ENCODE measurements at places on chromosomes 11 and 22.

GRCh38 chr22:42397332-42398249 is 34.6 kb downstream of the NFAM1 start:
- DNase-seq = no peak

GRCh38 chr11:35605706-35606105 is 12.6 kb upstream of the FJX1 start:
- DNase-seq = no peak

DNA sequence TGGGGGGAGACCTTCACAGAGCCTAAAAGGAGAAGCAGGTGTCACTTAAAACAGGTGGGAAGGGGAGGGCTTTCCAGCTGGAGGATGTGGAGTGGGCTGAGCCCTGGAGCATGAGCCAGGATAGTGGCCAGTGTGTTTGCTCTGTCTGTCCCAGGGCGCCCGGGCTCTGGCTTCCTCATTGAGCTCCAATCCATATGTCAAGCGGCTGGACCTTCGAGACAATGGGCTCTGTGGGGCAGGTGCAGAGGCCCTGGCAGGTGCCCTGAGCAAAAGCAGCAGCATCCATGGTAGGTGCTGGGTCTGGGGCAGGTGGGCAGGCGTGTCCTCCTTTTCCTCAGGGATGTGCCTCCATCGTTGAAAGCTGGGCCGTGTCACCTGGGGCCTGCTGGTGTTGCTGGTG is 2.0 kb downstream of the LRRC74B start:
- peak; percentile 22 for DNase-seq

DNA sequence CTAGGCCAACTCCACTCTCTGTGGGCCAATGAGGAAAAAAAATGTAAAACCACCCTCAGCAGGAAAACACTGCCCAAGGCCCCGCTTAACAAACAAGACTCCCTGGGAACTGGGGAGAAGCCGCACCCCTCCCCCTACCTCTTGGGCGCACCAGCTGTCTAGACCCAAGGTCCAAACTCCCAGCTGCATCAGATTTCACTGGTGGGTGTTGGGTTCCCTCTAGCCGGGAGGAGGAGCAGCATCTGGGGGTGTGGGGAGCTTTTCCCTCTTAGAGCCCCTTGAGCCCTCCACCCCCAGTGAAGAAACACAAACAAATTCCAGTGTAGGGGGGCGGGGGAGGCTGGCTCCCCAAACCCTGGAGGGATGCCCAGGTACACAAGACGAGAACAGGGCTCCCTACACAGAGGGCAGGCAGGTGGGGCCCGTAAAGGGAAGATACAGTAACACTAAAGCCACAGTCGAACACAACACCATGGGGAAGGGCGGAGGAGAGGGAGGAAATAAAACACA is 64.9 kb downstream of the NECTIN1 start:
- peak; percentile 22 for DNase-seq

GRCh38 chr22:45518580-45518991 is 15.9 kb downstream of the FBLN1 start:
- no peak for DNase-seq

DNA sequence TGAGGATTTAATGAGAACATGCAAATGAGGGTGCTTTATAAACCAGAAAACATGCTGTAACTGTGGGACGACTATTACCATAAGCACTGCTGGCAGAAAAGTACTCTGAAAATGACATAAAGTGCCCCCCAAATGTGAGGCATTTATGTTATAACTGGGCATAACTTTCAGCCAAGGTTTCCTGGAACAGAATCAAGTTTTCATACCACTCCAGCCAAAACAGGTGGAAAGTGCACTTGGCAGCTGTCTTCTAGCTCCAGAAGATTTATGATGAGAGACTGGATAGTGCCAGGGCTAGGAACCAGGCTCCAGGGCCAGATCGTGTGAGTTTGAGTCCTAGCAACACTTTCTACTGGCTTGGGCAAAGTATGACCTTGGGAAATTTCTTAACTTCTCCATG is 339.2 kb downstream of the TENM4 start:
- no peak for DNase-seq

DNA sequence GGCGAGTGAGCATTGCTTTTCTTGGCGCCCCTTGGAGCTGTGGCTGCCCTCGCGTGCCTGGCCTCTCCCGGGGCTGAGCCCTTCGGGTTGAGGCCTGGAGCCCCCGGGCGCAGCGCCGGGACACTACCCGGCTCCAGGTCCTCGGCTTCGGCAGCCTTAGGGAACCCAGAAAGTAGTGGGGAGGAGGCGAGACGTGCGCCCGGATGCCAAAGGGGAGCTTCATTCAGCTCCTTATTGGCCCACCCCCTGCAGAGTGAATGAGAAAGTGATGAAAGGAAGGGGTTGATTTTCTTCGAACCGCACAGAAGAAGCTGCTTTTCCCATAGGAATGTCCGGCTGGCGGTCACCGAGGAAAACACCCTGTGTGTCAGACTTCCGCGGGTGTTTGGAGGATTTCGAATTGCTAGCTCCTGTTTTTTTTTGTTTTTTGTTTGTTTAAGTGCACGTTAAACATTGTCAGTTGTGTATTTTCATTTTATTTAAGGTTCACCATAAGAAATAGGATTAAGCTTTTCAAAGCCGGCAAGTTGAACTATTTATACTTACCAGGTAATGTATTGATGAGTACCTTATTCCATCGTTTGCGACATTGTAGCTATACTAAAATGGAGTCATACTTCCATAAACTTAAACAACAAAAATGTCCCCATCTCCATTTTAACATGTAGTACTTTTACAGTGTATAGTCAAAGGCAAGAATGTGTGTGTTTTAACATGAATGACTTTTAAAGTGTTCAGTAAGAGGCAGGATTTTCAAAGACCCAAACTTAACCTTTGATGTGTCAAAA is 841 bp upstream of the EIF4G2 start:
- no peak for DNase-seq

DNA sequence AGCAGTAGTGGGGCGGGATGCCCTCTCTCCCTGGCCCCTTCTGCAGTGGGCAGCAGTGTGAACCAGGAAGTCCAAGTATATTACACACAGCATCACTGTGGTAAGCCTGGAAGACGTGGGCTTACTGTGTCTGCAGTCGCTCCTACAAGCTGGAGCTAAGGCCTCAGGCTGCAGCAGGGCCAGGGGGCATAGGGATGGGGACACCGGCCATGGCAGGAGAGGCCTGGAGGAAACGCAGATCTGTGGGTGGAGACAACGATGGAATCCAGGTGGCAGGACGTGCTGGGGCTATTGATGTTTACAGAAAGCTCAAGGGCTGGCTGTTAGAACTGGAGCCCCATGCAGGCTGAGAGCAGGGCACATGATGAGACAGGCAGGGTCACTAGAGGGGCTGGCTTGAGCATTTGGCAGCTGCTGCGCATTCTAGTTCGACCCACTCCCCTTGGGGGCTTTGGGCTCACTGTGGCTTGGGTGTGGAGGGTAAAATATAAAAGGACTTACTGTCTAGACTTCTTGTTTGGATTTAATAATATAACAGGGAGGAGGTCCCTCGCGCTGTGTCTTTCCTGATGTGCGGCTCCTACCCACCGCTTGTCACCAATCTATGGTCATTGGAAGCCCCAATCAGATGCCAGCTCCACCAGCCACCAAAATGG is 539.5 kb downstream of the TBC1D22A start:
- DNase-seq = no peak

- DNase-seq = no peak
These were observed 120.9 kb downstream of the KCNQ1OT1 start for GRCh38 chr11:2578929-2579270.

GRCh38 chr22:22395245-22395644 is 113.3 kb downstream of the ZNF280B start:
- DNase-seq = no peak

DNA sequence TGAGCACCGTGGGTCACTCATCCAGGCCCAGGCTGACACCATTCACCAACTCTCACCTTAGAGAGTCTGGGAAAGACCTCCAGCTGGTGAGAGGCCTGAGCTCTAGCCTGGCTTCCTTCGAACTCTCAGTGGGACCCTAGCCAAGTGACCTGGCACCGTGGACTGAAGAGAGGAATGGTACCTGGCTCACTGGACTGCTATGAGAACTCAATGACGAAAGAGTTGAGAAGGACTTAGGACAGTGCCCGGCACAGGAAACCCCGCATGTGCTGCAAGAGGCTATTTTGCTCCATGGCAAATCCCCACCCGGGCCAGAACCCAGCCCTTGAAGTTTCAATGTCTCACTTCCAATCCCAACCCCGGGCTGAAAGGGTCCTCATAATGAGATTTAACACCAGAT is 605 bp upstream of the RAPSN start:
- DNase-seq = no peak

DNA sequence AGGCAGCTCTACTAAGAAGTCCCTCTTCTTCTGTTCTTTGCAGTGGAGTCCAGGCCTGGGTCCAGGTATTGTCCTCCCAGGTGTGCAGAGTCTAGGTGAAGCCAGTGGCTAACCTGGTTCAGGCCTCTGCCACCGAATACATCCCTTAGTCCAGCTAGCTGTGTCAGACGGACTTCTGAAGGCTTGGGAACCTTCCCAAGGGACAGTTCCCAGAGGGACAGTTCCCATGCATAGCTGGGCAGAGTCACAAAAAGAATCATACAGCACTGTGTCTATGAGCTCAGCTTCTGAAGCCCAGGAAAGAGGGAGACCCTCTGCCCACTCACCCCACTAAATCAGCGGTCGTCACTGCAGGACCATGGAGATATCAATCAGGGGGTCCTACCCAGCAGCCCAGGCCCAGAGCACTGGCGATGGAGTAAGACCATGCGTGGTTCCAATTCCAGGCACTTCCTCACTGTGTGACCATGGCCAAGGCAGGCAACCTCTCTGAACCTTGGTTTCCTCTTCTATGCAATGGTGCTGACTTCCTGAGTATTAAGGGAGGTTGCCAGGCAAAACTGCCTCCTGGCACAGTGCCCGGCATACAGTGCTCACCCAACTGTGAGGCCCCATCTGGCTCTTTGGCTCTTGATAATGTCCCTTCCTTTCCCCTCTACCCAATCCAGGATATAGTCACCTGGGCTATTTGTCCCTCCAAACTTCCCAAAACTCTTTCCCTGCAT is 3.4 kb downstream of the MS4A10 start:
- DNase-seq = no peak

GRCh38 chr11:107561688-107562087 is 3.8 kb downstream of the ALKBH8 start:
- DNase-seq = no peak

DNA sequence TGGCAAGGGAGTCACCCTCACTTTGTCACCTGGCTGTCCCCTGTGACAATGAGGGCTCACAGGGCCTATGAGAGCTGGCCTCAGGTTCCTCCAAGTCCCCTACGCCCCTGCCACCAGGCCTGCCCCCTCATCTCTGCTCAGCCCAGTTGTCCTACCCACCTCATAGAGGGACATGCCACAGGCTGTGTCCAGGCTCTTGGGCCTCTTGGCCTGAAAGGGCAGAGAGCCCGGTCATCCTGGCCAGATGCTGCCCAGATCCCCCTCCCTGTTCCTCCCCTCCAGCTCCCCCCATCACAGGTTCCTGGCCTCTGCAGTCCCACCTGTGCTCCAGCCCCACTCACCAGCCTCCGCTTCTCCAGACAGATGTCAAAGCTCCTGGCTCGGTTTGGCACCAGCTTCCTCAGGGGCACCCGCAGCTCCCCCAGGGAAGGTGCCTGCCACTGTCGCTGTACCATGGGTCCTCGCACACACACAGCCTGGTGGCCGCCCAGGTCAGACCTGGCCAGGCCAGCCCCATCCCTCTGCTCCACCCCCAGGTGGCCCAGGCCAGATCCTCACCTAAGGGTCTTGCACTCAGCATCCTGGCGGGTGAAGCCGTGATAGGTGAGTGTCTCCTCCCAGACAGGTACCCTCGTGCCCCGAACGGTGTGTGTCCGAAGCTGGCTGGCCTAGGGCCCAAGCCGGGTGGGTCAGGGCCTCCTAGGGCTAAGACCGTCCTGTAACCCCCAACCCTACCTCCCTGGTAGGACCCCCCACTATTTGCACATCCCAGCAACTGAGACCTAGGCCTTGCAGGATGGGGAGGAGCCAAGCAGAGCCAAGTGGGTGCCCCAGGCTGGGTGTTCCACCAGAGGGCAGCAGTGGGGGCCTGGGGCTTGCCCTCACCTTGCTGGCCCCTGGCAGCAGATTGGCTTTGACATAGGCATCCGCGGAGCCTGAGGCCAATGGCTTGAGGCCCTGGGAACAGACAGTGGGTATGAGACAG is 8.3 kb downstream of the NDUFV1 start:
- no peak for DNase-seq

- DNase-seq = no peak
These were observed 31.7 kb downstream of the LIF start for GRCh38 chr22:30214703-30215407.

- DNase-seq = no peak
These were observed 84.4 kb downstream of the CD44 start for GRCh38 chr11:35223371-35223796.

DNA sequence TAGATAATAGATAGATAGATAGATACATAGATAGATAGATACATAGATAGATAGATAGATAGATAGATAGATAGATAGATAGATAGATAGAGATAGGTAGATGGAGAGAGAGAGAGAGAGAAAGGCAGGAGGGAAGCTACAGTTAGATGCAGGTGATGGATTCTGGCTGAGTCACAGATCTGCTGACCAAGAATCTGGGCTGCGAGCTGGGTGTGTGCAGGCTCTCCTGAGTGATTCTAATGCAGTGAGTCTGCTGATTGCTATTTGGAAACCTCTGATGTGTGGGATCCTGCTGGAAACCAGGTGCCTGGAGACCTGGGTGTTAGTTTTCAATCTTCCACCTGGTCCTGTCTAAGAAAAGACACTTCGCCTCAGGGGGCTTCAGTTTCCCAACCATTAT is 1441.8 kb downstream of the TBC1D22A start:
- DNase-seq = no peak

DNA sequence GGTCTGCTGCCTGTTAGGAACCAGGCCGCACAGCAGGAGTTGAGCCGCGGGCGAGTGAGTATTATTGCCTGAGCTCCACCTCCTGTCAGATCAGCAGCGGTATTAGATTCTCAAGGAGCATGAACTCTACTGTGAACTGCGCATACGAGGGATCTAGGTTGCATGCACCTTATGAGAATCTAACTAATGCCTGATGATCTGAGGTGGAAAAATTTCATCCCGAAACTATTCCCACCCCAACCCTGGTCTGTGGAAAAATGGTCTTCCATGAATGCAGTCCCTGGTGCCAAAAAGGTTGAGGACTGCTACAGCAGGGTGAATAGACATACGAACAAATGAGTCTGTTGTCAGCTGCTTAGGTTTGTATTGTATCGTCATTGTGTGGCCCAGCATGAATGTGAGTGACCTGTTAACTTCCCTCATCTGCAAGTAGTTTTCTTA is 29.8 kb downstream of the RNF141 start:
- DNase-seq = no peak
